CD4-positive, alpha-beta T cell treated with Interleukin-21 for 1 hour (primary cell): ENCODE measurements at places on chromosomes 12 and 14.

DNA sequence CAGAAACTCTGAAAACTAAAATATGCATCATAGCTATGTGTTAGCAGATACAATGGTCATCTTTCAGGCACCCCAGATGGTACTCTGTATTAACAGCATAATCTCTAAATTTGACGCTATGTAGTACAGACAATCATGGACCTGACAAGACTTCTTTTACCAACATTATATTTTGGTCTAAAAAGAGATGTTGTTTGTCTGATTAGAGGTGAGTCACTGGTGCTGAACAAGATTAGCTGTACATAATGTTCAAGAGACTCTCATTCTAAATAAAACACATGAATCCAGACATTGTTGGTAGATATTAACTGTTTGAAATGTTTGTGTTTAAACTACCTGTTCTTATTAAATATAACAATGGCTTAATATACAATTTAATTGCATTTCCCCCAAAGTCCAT is 146.4 kb upstream of the LMNTD1 start:
- DNase-seq, result no peak

GRCh38 chr12:570921-571794 is 92.1 kb downstream of the NINJ2 start:
- DNase-seq, result no peak

DNA sequence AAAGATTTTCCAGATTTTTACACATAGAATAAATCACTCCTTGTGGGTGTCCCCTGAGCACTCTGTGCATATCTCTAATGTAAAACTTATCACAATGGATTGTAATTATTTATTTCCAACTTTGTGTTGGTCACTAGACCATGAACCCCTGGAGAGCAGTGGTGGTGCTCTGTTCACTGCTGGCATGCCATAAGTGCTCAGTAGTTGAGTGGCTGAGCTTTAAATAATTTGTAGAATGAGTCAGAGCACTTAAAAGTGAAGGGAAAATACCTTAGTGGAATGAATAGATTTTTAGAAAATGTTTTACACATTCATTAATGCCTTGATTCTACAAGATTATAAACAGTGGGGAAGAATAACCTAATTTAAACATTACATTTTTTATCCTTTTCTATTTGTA is 6.3 kb downstream of the MGAT4C start:
- no peak for DNase-seq

DNA sequence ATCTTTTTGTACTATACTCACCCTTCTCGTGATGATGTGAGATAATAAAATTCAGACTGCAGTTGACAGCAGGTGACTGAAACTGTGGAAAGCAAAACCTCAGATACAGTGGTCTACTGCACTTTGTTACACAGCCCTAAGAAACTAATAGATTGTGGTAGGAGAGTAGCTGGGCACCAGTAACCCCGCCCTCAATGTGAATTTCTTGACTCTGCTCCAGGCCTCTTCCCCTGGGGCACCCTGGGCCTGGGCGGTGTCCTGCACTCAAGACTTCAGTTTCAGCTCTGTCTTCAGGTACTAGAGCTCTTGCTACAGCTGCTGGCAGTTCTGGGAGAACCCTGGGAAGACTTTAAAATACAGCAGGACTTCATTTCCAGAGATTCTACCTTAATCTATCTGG is 197.6 kb upstream of the AVPR1A start:
- DNase-seq, result no peak

- no peak for DNase-seq
Observed at GRCh38 chr14:43005807-43006206, 1399.1 kb downstream of the LRFN5 start.

GRCh38 chr14:89750281-89750755 is 204.2 kb downstream of the EFCAB11 start:
- DNase-seq, result no peak

- no peak for DNase-seq
Observed at GRCh38 chr14:37901978-37902377, 305.7 kb upstream of the SSTR1 start.
